ENCODE measurements at places on chromosomes 12 and 14.

GRCh38 chr14:102817942-102818940, 41.0 kb downstream of the TRAF3 start:
- no peak for DNase-seq

DNA sequence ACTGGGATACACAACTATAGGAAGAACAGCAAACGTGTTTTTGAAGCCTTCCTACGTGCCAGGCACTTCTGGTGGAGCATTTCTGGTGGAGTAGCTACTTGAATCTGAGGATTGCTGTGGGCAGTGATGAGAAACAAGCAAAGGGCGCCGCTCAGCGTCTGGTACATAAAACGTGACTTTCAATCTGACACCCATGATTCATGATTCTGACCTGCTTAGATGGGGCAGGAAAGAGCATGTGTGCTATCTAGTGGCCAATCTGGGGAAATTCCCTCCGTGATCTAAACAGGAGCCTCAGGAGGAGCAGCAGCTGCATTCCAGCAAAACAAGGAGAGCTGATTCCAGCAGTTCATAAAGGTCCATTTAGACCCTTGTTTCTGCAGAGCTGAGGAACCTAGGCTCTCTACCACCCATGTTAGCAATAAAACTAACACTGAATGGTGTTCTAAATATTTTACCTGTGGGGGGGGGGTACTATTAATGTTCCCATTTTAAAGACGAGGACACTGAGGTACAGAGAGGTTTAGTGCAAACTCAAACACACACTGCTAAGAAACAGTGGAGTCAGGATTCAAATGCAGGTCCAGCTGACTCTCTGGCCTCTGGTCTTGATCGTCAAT, 37.8 kb downstream of the PAH start:
- DNase-seq = no peak

- DNase-seq = no peak
Observed at GRCh38 chr12:52380271-52380694, 5.2 kb downstream of the KRT84 start.

DNA sequence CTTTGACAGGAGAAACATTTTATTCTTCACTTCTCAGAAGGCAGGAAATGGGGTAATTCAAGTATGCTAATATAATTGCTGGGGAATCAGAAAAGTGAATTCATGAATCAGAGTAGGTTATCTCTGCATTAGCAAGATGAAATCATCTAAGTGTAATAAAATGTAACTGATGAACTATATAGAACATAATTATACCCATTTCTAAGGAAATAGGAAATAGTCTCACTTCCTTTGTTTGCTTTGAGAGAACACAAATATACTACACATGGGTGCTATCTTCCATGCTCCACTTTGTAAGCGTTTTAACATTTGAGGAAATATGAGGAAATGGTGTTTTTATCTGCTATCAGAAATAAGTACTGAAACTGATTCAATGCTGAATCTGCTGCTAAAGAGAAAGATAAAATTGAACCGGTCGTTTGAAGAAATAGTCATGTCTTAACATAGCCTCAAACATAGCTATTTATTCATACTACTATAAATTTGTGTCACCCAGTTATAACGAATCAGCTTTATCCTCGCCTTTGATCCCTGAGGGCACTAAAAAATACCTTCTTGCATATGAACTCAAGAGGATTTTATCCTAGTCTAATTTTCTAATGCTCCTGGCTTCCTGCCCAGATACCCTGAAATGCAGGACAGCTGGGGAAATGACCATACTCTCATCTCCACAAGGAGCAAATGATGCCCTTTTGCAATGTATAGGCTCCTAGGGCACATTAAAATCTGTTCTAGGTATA, 696.0 kb downstream of the C12orf50 start:
- DNase-seq = no peak

- DNase-seq = no peak
Observed at GRCh38 chr12:132711080-132711843, 620 bp downstream of the PGAM5 start.

DNA sequence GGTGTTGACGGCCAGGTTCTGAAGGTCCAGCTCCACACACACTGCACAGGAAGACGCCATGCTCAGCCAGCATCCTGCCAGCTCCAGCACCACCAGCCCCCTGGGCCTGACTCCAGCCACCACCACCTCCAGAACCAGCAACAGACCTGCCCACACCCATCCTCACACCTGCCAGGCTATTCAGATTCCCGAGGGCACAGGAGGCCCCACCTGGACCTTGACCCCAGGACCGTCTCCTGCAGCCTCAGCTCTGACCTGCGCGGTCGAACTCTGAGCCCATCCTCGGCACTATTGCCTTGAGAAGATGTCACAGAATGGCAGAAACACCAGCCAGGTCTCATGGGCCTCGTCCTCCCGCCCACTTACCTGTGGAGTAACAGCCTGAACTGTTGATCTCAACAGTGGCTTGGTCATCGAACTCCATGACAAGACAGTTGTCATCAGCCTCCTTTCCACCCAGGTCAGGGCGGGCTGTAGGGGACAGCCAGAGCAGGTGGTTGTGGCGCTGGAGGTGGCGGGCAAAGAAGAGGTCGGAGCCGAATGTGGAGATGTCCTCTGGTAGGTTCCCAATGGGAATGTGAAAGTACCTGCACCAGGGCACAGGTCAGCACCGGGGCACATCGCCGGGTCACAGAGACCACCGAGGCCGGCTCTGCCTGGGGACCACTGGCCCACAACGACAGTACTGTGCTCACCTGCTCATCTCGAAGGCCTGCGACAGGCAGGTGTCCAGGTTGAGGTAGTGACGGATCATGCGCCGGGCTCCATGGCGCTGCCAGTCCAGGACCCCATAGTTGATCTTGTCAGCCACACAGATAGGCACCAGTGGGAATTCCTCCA, 23.5 kb downstream of the P2RX2 start:
- DNase-seq = no peak

DNA sequence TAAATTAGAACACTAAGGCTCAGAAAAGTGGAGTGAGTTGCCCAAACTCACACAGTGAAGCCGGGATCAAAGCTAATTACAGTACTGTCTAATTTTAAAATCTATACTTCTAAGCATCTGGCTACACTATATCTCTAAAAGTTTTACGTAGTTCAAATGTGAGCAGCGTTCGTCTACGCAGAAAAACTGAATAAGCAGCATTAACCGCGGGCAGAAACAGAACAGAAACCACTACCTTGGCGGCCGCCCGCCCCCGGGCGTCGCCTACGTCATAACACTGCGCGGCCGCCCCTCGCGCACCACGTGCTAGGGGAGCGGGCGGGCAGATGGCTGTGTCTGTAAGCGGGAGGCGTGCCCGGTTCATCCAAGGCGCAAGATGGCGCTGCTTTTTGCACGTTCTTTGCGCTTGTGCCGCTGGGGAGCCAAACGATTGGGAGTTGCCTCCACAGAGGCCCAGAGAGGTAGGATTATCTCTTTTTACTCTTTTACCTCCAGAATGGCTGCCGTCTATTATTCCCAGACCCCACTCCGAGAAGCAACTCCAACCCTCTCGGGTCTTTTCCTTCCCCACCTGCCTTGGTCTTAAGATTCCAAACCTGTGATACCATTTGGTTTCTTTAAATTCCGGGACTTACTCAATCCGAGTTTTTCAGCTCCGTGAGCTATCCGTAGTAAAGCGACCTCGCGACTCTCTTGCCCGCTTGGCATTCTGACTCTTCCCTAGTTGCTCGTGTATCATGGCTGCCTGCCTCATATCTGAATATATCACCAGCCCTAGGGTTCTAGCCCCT, at the start of gene SPRYD4:
SPRYD4 (plus strand) TSS at position 363 of the 791 bp plus-strand sequence; CDS start at position 377, 14 bp downstream.
- DNase-seq = peak; percentile 86

DNA sequence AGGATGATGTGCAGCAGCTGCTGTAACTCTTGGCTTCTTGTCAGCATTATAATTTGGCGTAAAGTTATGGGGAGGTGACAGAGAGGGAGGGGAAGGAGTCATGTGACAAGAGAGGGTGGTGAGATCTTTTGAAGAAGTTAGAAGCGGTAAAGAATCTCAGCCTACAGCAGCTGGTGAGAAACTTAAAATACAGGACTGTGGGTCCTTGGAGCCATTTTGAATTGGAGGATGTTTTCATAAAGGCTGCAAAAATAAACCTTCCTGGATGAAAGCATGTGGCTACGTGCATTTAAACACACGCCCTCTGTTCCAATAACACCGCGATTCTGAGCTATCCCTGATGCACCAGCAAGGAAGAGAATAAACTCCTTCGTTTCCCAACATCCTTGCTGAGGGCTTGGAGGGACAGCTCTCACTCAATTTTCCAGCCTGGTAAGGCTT, 133.7 kb downstream of the TMEM30B start:
- DNase-seq = no peak

- no peak for DNase-seq
Observed at GRCh38 chr12:3728686-3729085, 24.2 kb downstream of the CRACR2A start.

DNA sequence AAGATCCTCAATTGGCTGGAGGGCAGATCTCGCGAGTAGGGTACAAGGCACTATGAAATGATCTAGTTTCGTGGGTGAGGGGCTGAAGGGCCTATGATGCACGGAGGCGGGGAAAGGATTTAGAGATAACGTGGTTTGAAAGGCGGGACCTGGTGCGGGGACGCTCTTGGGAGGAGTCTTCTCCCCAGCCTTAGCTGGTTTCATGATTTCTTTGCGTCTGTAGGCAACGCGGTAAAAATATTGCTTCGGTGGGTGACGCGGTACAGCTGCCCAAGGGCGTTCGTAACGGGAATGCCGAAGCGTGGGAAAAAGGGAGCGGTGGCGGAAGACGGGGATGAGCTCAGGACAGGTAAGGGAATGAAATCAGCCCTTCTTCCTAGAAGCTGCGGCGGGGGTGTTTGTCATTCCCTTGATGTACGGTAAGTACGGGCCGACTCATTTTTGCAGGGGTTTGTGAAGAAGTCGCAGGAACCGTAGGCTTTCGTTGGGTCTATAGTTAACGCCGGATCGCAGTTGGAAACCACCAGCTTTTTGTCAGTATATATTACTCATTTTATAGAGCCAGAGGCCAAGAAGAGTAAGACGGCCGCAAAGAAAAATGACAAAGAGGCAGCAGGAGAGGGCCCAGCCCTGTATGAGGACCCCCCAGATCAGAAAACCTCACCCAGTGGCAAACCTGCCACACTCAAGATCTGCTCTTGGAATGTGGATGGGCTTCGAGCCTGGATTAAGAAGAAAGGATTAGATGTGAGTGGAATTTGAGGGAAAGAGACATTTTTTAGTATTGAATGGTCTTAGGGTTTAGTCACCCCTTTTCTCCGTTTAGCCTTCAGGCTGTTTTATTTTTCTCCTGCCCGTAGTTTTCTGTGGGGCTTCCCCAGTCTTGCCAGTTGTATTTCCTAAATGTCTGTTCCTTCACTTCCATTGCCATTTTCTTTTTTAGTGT, 602 bp downstream of the APEX1 start:
- DNase-seq = no peak

GRCh38 chr12:67876305-67876915, 112.8 kb upstream of the IFNG-AS1 start:
- DNase-seq = no peak

- no peak for DNase-seq
Observed at GRCh38 chr14:32559590-32559989, 230.5 kb downstream of the AKAP6 start.

DNA sequence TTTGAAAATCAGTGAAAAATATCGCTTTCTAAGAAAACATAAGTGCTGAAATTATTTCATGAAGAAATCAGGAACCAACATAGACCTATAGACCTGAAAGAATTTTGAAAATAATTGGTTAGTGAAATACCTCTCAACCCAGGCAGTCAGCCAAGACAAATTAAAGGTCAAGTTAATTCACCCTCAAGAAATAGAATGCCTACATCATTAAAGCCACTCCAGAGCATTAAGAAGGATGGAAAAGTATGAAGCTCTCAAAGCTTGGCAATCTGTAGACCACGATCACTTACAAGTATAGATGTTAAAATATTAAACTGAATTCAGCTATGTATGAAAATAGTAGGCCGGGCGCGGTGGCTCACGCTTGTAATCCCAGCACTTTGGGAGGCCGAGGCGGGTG, 48.3 kb downstream of the SFSWAP start:
- DNase-seq = no peak

- no peak for DNase-seq
Observed at GRCh38 chr14:73800970-73801515, 50.6 kb upstream of the PTGR2 start.

GRCh38 chr14:106670011-106670410, 1143.6 kb downstream of the TMEM121 start:
- DNase-seq = no peak

DNA sequence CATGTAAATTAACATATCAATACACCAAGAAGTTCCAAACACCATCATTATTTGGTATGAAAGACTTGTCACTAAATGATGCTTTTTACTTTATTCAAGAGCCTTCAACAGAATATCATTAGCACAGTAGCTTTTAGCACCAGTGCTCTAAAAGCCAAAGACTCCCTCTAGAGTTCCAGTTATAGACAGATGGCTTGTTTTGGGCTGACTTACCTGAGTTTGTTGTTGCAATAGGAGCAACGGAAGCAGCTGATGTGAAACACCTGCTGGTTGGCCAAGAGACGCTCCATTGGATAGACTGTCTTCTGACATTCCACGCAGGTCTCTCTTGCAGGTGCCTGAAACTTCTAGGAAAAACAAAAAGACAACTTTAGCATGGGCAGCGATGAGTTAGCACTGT, 14.5 kb upstream of the CERS5 start:
- no peak for DNase-seq

Measured in hypothalamus (tissue), 51 donors.